ENCODE measurements at places on chromosomes 13 and 19.

- no peak for DNase-seq
Measured at GRCh38 chr13:113965383-113965874, 8.4 kb downstream of the C13orf46 start.

DNA sequence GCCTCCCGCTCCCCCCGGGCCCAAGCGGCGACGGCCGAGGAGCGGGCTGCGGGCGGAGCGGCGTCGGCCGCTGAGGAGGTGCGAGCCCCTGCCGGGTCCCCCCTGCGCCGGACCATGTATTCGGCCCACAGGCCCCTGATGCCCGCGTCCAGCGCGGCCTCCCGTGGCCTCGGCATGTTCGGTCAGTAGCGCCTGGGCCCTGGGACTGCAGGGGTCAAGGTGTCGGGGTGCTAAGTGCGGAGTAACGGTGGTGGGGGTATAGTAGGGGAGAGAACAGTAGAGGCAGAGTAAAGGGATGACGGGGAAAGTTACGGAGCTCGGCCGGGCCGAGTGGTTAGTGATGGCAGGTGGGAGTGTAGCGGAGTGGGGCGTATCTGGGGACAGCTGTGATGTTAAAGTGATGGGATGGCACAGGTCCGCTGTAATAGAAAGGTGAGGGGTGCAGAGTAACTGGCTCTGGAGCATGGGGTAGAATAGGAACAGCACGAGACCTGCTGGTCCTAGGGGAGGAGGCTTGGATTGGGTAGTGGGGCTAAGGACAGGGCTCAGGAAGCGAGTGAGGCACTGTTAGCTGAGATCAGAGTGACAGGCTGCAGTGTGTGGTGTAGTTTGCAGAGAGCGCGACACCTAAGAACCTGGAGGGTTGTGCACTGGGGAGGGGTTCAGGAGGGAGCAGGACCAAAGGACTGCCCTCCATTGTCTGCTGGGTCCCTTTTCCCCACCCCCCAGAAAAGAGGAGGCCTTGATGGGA, 15.7 kb downstream of the CIC start:
- DNase-seq, result no peak

DNA sequence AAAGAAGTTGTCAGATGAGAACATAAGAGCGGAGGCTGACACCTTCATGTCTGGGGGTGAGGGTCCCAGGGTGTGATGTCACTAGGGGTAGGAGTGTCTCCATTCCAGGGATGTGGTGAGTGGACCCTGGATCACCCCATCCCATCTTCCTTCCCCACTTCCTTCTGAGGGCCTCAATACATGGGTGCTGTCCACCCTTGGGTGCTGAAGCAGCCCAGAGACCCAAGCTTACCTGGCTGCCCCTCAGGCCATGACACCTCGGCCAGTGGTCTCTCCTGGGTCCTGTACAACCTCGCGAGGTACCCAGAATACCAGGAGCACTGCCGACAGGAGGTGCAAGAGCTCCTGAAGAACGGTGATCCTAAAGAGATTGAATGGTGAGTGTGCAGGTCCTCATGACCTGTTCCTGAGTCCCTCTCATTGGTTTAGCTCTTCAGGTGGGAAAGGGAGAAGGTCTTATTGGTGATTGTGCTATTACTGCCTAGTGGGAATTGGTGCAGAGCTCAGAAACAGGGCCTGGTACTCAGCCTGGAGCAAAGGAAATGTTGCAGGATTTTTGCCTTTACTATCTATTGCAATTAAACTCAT, 37.7 kb upstream of the CYP4F8 start:
- no peak for DNase-seq

GRCh38 chr19:38352611-38353010, 17.0 kb downstream of the CATSPERG start:
- no peak for DNase-seq

- peak; percentile 26 for DNase-seq
Measured at GRCh38 chr13:76884186-76884906, 1.9 kb downstream of the KCTD12 start.

DNA sequence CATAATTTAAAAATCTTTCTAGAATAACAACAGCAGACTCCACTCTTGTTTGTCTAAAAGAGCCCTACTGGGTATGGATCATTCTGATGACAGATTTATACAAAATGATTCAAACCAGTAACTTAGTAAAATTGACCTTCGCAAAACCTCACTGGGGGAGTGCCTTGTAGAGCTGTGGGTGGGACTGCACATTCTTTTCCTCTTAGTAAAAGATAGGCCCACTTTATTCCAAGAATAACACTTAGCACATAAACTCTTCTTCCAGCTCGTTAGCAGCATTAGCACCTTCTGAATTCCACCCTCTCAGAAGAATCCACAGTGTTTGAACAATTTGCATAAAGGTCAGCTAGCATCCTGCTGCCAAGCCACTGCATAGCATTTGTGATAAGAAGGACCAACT, 106.8 kb downstream of the STOML3 start:
- no peak for DNase-seq
